ENCODE measurements at places on chromosomes 11 and 22. TPM values are rescaled to one million over a fixed set of nuclear protein-coding genes. Genes with fewer than 3 reads are reported as not detected.
A peak's percentile ranks its signal among the peaks of the same experiment; 100 is the strongest.

GRCh38 chr11:15074206-15075161, 1.1 kb downstream of the CALCB start:
- H3K27me3 ChIP-seq: peaks cover 8% of the 10 kb centered on the region
- no peak overlapping the region for H3K27ac ChIP-seq
- DNase-seq: peak; percentile 51
- no peaks in the 10 kb centered on the region for H3K4me1 ChIP-seq
- peak overlapping the region; percentile 56 for H3K4me3 ChIP-seq
- H3K36me3 ChIP-seq: no peaks in the 10 kb centered on the region

- H3K27me3 ChIP-seq: no peaks in the 10 kb centered on the region
- no peak overlapping the region for H3K27ac ChIP-seq
- peaks cover under 1% of the 10 kb centered on the region for H3K4me1 ChIP-seq
- H3K4me3 ChIP-seq: no peak overlapping the region
- no peaks in the 10 kb centered on the region for H3K36me3 ChIP-seq
- no peak for DNase-seq
These were observed 262.3 kb upstream of the MTNR1B start for GRCh38 chr11:92707173-92707619.

- no peaks in the 10 kb centered on the region for H3K4me1 ChIP-seq
- no peak overlapping the region for H3K27ac ChIP-seq
- no peaks in the 10 kb centered on the region for H3K27me3 ChIP-seq
- no peaks in the 10 kb centered on the region for H3K36me3 ChIP-seq
- H3K4me3 ChIP-seq: no peak overlapping the region
These were observed 1310.3 kb downstream of the BRD1 start for GRCh38 chr22:48517039-48518030.

- peak; percentile 78 for DNase-seq
- no peaks in the 10 kb centered on the region for H3K36me3 ChIP-seq
- H3K27ac ChIP-seq: no peak overlapping the region
- peaks cover 8% of the 10 kb centered on the region for H3K4me1 ChIP-seq
- H3K4me3 ChIP-seq: no peak overlapping the region
- peaks cover 2% of the 10 kb centered on the region for H3K27me3 ChIP-seq
These were observed 56.1 kb upstream of the TIMP3 start for GRCh38 chr22:32745251-32745995.

- H3K36me3 ChIP-seq: no peaks in the 10 kb centered on the region
- no peak overlapping the region for H3K27ac ChIP-seq
- peak; percentile 74 for DNase-seq
- no peaks in the 10 kb centered on the region for H3K4me1 ChIP-seq
These were observed 468.0 kb downstream of the OPCML start for GRCh38 chr11:133064152-133064877.

DNA sequence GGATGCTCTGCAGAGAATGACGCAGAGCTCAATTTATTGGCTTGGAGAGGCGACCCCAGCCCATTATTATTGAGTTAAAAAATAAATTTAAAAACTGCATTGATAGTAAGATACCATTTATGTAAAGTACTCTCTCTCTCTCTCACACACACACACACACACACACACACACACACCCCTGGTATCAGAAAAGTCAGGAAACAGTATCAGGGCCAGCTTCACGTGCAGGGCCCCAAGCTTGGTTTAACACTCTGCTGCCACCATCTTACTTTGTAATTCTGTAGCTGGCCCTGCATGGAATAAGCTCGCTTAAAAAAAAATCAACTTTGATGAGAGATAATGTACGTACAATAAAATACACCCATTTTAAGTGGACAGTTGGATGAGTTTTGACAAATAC, 59.8 kb upstream of the CD5 start:
- H3K4me3 ChIP-seq: no peak overlapping the region
- H3K36me3 ChIP-seq: no peaks in the 10 kb centered on the region
- DNase-seq: no peak
- H3K4me1 ChIP-seq: no peaks in the 10 kb centered on the region
- H3K27me3 ChIP-seq: no peaks in the 10 kb centered on the region

DNA sequence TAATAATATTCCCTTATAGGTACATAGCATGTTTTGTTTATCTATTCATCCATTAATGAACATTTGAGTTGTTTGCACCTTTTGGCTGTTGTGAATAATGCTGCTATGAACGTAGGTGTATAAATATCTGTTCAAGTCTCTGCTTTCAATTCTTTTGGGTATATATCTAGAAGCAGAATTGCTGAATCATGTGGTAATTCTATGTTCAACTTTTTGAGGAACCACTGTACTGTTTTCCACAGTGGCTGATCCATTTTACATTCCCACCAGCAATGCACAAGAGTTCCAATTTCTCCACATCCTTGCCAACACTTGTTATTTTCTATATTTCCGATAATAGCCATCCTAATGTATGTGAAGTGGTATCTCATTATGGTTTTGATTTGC, 51.2 kb upstream of the CWF19L2 start:
- H3K27me3 ChIP-seq: no peaks in the 10 kb centered on the region
- no peaks in the 10 kb centered on the region for H3K36me3 ChIP-seq

DNA sequence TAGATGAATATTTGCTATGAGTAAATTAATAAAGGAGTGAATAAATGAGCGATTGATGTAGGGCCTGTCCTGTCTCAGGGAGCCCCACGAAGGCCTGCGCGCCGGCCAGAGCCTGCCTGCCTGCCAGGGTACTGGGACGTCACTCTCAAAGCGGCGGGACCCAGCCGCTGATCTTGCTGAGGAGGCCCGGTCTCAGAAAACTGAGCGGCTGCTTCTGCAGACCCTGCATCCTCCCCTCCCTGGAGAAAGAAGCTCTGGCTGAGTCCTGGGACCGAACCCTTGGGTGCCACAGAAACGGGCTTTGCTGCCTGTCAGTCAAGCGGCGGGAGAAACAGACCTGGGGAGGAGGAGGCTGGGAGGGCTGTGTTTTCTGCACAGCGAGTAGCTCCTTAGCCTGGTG, 91.6 kb upstream of the B3GAT1 start:
- H3K4me3 ChIP-seq: no peak overlapping the region
- DNase-seq: no peak
- no peaks in the 10 kb centered on the region for H3K36me3 ChIP-seq
- H3K27ac ChIP-seq: no peak overlapping the region
- H3K4me1 ChIP-seq: no peaks in the 10 kb centered on the region

DNA sequence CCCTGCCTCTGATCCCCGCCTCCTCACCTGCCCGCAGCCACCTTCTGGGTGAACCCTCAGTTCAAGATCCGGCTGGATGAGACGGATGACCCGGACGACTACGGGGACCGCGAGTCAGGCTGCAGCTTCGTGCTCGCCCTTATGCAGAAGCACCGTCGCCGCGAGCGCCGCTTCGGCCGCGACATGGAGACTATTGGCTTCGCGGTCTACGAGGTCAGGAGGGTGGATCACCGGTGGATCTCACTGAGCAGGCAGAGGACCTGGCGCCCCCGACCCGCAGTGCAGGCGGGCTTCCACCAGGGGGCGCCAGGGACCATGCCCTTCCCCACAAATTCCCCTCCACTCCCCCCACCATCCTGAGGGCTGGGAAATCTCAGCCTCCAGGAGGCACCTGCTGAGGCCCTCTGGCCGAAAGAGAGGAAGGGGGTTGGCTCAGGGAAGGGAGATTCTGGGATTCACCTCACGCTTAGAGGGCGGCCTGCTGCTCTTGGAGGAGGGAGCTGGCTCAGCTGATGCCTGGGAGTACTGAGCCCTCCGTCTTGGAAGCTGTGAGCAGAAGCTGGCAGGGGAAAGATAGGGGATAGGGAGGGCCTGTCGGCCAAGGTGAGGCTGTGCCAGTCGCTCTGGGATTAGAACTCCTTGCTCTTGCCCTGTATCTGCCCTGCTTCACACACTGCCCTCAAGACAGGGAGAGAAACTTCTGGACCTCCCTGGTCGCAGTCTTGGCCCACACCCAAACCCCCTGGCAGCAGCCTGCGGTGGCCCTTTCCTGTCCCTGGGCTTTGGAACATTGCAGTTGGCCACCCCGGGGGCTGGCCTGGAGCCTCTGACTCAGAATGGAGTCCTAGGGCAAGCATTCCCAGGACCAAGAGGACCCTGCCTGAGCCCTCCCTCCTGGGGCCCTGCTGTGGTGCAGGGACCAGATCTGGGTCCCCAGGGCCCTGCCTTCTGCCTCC, 23.2 kb downstream of the CAPN1 start:
- peak; percentile 15 for DNase-seq
- no peak overlapping the region for H3K27ac ChIP-seq

DNA sequence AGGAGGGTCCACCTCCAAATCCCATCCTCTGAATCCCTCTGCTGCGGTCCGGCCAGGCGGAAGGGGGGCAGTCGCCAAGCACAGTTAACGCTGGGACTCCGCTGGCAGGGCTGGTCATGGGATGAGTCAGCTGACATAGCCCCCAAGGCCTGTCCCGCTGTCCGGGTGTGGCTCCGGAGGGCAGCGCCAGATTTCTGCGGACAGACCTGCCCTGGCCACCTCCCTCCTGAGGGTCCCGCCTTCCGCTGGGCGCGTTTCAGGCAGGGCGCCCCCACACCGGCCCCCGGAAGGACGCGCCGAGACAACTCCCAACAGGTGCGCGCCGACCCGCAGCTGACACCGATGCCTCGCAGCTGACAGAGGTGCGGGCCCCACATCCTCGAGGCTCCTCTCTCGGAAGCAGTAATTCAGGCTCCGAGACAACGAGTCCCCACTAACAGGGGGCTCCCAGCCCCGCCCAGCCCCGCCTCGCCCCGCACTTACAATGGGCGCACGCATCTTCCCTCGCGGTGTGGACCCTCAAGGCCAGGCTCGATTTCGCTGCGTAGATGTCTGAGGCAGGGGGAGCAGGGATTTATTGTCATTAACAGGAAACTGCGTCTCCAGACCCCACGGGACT, 607 bp downstream of the PLAAT3 start:
- H3K36me3 ChIP-seq: no peaks in the 10 kb centered on the region
- H3K27ac ChIP-seq: peak overlapping the region; percentile 50
- no peaks in the 10 kb centered on the region for H3K27me3 ChIP-seq
- no peaks in the 10 kb centered on the region for H3K4me1 ChIP-seq
- DNase-seq: no peak
- H3K4me3 ChIP-seq: peak overlapping the region; percentile 77

DNA sequence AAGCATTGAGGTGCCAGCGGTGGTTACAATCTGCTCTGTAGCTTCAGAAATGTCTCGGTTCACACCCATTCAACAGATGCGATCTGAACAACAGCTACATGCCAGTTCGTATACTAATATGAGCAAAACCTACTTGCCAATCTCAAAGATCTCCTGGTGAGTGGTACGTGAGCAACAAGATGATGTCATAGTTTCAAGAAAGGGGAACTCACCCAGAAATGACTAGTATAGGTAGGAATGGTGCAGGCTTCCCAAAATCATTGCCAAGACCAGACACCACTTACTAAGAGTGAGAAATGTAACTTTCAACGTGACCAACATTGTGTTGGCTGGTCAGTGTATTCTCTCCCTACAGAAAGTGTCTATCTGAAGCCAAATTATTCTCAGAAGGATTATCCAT, 31.1 kb downstream of the OR6Q1 start:
- DNase-seq: peak; percentile 54
- no peak overlapping the region for H3K4me3 ChIP-seq
- H3K27me3 ChIP-seq: no peaks in the 10 kb centered on the region
- H3K27ac ChIP-seq: peak overlapping the region; percentile 47
- H3K36me3 ChIP-seq: no peaks in the 10 kb centered on the region
- peaks cover 26% of the 10 kb centered on the region for H3K4me1 ChIP-seq

GRCh38 chr22:37953062-37953436, 352 bp downstream of the C22orf23 start:
- peak overlapping the region; percentile 68 for H3K4me3 ChIP-seq
- DNase-seq: no peak
- no peaks in the 10 kb centered on the region for H3K27me3 ChIP-seq
- peaks cover 4% of the 10 kb centered on the region for H3K36me3 ChIP-seq
- peaks cover 4% of the 10 kb centered on the region for H3K4me1 ChIP-seq
- H3K27ac ChIP-seq: peak overlapping the region; percentile 81

DNA sequence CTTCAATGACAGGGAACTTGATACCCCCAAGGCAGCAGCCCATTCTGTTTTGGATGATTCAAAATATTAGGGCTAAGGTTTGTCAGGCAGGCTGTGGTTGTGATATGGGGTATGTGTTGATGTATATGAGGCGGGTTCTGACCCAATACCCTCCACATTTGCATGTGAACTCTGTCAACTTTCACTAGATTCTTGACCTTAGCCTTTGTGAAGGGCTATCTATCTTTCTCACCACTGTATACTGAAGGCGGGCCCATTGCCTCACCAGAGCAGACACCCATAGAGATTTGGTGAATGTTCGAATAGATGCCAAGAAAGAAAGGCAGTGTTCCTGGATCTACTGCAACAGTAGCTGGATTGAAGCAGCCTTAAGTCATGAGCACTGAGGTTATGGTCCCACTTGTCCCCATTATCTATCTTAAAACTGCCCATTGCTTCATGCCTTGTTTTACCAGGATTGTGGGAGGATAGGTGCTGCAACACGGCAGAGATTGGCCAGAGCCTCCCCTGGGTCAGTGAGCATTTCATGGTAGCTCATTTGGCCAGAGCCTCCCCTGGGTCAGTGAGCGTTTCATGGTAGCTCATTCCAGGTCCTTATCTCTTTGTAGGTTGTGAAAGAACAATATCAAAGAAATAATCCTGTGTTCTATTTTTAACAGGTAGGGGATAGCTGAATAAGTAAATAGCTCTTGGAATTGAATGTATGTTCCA, 399.6 kb downstream of the TMEM135 start:
- H3K4me3 ChIP-seq: no peak overlapping the region
- DNase-seq: no peak
- no peaks in the 10 kb centered on the region for H3K36me3 ChIP-seq
- no peaks in the 10 kb centered on the region for H3K27me3 ChIP-seq
- peaks cover 13% of the 10 kb centered on the region for H3K4me1 ChIP-seq
- peak overlapping the region; percentile 9 for H3K27ac ChIP-seq

- H3K36me3 ChIP-seq: peaks cover 5% of the 10 kb centered on the region
- H3K27ac ChIP-seq: peak overlapping the region; percentile 4
- H3K4me3 ChIP-seq: no peak overlapping the region
- H3K4me1 ChIP-seq: peaks cover 38% of the 10 kb centered on the region
These were observed 10.7 kb downstream of the PCSK7 start for GRCh38 chr11:117220999-117221774.

GRCh38 chr22:49765951-49766350, 61.7 kb downstream of the BRD1 start:
- H3K4me1 ChIP-seq: peaks cover 3% of the 10 kb centered on the region
- H3K4me3 ChIP-seq: no peak overlapping the region
- H3K27me3 ChIP-seq: no peaks in the 10 kb centered on the region
- H3K27ac ChIP-seq: no peak overlapping the region
- DNase-seq: no peak
- no peaks in the 10 kb centered on the region for H3K36me3 ChIP-seq

- H3K4me1 ChIP-seq: peaks cover 27% of the 10 kb centered on the region
- DNase-seq: peak; percentile 96
- no peaks in the 10 kb centered on the region for H3K27me3 ChIP-seq
- peak overlapping the region; percentile 17 for H3K4me3 ChIP-seq
- peak overlapping the region; percentile 94 for H3K27ac ChIP-seq
- no peaks in the 10 kb centered on the region for H3K36me3 ChIP-seq
These were observed 6.2 kb downstream of the PANX1 start for GRCh38 chr11:94134651-94135512.

GRCh38 chr11:94171693-94172440, 43.2 kb downstream of the PANX1 start:
- H3K4me3 ChIP-seq: no peak overlapping the region
- no peaks in the 10 kb centered on the region for H3K36me3 ChIP-seq
- H3K27me3 ChIP-seq: no peaks in the 10 kb centered on the region
- H3K27ac ChIP-seq: no peak overlapping the region
- peaks cover 9% of the 10 kb centered on the region for H3K4me1 ChIP-seq

SCGB1C1 gene
- total RNA-seq: not detected

PKP3 gene
- 0.83 TPM for total RNA-seq

OR52H1 gene
- total RNA-seq: 0.51 TPM

UCP2 gene
- 4.8 TPM for total RNA-seq

C11orf16 gene
- not detected for total RNA-seq

ASCL3 gene
- total RNA-seq: not detected

MCHR1 gene
- total RNA-seq: 0.99 TPM

YPEL1 gene
- total RNA-seq: 2.3 TPM

LYVE1 gene
- 0.17 TPM for total RNA-seq

UFD1 gene
- 41.3 TPM for total RNA-seq

All from fibroblast of lung (primary cell).